ENCODE measurements at places on chromosomes 2 and 18.

DNA sequence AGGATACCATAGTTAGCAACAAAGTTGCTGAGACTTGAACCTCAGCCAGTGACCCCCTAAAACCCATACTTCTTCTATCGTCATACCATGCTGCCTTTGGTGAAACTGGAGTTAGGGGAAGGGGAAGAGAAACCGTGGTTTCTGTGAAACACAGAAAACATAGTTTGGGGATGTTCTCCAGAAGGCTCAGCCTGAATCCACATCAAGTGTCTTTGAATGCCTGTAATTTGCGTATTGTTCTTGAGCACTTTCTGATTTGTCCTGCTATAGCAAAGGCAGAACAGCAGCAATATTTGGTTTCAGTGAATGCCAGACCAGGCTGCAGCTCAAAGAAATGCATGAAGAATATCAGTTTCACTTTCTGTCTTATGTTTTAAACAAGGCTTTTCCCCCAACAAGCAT lies 258.7 kb downstream of the TTC32 start:
- DNase-seq = no peak

- DNase-seq = no peak
Observed at GRCh38 chr2:113171334-113172075, 2.3 kb upstream of the PSD4 start.

- DNase-seq = no peak
Observed at GRCh38 chr2:234988491-234988890, 36.7 kb downstream of the SH3BP4 start.

DNA sequence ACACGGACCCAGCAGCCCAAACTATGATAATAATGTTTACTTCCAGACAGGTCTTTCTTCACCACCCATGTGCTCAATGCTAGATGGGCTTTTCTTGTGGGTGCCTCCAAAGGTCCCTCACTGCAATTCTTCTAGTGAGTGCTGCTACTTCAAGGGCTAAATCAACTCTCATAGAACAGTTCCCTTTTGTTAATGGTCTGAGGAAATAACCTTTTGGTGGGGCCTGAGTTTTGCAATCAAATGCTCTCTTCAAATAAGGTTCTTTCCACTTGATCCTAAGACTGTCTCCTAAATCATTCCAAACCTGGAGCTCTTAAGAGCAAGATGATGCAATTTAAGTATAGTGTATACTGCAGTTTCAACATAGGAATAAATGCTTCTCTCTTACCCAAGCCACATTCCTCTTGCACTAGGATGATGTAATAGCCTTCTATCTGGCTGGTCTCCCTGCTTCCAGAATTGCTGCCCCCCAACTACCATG lies 6.0 kb downstream of the NEMP2 start:
- DNase-seq = no peak

DNA sequence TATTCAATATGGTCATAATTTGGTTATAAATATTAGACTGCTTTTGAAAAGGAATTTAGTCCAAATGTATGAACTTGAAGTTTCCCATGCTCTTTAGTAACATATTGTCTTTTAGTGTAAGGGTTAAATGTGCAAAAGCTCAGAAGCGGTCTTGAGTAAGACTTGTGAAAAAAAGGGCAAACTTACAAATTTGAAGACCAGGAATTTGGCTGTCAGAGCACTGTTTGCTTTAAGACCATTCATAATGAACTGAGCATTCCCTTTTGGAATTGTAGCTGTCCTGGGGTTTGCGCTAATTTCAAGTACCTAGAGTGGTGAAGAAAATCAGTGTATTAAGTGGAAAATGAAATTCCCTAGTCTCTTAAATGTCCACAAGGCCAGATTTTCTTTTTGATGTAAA lies 6.9 kb upstream of the ZEB2 start:
- no peak for DNase-seq

DNA sequence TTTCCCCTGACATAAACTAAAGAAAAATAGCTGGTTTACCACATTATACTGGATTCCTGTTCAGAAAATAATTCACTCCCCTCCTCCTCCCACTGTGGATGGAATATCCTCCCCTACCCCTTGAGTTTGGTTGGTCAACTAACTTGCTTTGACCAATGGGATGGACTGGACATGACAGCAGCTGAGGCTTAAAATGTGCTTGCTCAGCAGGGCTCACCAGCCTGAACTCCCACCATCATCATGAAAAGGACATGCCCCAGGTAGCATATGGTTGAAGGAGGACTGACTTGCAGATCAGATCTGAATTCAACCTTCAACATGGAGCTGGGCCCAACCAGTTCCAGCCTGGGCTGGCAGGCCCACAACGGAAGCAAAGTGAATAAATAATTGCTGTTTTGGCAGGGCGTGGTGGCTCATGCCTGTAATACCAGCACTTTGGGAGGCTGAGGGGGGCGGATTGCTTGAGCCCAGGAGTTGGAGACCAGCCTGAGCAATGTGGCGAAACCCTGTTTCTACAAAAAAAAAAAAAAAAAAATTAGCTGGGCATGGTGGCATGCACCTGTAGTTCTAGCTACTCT lies 284.4 kb downstream of the AFF3 start:
- no peak for DNase-seq

- DNase-seq = no peak
Observed at GRCh38 chr2:190031969-190032618, 30.4 kb downstream of the MSTN start.

- DNase-seq = no peak
Observed at GRCh38 chr2:34660741-34661140, 1061.6 kb upstream of the FAM98A start.

Data from SIG-M5 (cell line).